ENCODE measurements at places on chromosomes 4 and X.

- DNase-seq = no peak
Measured at GRCh38 chr4:151099976-151100417, 569 bp downstream of the RPS3A start.

DNA sequence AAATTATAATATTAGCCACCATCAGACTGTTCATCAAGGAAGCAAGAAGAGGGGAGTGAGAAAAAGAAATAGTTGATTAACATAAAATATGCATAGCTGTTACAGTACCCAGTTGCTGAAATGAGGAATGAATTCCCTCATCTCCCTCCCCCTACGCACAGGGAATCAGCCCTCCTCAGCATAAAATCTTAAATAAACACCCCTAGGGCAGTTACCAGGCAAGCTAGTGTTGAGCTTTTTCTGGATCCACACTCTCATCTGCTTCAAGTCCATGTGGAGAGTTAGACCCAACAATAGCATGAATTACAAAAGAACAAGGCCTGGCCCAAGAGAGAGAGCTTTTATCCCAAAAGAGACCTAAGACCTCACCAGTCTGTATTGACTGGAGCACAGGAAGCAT, 19.0 kb upstream of the SYTL4 start:
- no peak for DNase-seq

GRCh38 chrX:20421275-20421674, 154.6 kb upstream of the RPS6KA3 start:
- no peak for DNase-seq

- DNase-seq = no peak
Measured at GRCh38 chrX:40010550-40011321, 87.0 kb downstream of the BCOR start.

GRCh38 chr4:23091711-23092110, 399.0 kb downstream of the GBA3 start:
- DNase-seq = no peak

DNA sequence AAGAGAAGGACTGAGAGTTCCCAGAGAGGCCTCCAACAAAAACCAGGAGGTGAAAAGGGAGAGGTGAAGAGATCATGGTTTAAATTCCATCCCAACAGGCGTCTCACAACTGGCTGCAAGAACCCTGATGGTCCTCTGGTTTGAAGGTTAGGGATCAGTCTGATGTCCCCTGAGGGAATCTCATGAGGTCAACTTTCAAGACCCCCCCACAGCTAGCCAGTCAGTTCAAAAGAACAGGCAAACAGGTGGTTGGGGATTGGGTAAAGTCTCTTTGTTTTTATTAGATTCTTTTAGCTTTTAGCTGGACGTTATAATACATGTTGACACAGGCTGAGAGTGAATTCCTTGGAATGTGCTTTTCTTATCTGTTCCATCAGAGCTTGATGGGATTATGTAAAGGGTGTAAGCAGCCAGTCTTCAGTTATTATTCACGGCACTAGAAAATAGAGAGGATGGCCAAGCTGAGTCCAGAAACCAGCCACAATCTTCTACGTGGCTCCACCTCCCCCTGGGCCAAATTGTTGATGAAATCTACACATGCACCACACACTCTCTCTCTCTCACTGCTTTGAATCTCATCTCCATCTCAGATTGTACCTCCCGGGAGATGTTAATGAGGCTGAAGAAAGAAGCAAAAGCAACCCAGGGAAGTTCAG, 20.8 kb downstream of the ENPP6 start:
- DNase-seq = no peak

DNA sequence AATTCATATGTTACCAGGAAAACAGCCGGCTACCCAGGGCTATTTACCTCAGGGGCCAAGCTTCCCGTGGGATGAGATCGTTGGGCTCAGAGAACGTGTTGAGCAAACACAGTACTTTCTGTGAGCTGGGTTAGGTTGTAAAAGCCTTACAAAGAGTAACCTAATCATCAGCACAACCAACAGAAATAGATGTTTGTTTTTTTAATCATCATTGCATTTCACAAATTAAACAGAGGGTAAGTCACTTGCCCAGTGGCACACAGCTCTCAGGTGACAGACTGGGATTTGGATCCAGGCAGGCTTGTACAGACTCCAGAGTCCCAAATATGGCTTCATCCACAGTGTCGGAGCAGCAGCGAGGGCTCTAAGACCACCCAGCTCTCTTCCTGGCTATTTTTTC, 20.1 kb downstream of the SPON2 start:
- no peak for DNase-seq

DNA sequence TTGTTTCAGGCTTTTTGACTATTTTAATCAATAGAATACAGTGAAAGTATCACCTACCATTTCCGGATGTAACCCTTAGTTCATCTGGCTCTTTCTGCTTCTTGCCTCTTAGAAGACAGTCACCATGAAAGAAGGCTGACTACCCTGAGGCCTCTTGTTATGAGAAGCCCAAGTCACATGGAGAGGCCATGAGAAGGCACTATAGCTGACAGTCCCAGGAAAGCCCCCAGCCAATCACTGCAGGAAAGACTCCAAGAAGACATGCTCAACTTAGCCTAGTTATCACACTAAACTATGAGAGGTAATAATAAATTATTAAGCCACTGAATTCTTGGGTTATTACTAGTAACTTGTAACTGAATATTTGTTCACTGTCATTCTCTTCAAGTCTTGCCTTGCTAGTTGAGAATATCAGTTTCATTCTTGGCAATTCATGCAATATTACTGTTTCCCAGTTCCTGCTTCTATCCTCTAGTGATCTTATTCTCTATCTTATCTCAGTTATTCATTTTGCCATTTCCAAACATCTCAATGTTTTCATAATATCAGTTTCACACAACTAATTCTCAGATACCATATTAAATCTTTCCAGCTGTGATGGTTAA, 57.1 kb upstream of the GUCY1A1 start:
- DNase-seq = no peak

- DNase-seq = no peak
Measured at GRCh38 chr4:141788169-141788915, 152.0 kb downstream of the IL15 start.

GRCh38 chrX:2848871-2849301, 20.2 kb downstream of the GYG2 start:
- no peak for DNase-seq

GRCh38 chr4:101276661-101277060, 70.7 kb downstream of the PPP3CA start:
- DNase-seq = no peak

DNA sequence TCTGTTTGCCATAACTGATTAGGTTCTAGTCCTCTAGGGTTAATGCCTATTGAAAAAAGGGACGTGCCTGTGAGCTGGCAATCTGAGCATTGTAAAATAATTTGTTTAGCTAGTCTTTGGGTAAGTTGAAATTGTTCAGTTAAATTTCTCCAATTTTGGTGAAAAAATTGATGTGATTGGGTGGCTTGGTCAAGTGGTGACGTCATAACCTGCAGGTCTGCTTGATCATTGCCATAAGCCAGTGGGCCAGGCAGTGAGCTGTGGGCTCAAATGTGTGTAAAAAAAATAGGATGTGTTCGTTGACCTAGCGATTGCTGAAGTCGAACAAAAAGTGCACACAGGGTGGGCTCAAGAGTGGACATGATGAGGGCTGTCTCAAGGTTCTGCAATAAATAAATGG, 193.3 kb downstream of the ZC4H2 start:
- no peak for DNase-seq
